ENCODE measurements at places on chromosomes 7 and 10.

DNA sequence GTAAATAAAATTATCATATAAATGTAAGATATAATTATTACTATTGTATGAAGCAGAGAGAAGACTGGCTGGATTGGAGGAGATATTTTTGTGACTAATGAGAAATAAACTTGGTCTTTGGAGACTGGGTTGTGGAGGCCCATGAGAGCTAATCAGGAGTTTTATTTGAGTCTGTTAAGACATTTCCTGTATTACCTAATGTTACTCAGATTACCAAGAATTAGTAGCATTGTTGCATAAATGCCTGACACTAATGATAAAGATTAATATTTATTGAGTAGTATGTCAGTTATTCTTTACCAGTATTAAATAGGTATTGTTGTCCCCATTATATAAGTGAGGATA, 7.1 kb downstream of the CCDC126 start:
- no peak for DNase-seq

GRCh38 chr10:34454590-34455261, 360.4 kb downstream of the PARD3 start:
- no peak for DNase-seq

DNA sequence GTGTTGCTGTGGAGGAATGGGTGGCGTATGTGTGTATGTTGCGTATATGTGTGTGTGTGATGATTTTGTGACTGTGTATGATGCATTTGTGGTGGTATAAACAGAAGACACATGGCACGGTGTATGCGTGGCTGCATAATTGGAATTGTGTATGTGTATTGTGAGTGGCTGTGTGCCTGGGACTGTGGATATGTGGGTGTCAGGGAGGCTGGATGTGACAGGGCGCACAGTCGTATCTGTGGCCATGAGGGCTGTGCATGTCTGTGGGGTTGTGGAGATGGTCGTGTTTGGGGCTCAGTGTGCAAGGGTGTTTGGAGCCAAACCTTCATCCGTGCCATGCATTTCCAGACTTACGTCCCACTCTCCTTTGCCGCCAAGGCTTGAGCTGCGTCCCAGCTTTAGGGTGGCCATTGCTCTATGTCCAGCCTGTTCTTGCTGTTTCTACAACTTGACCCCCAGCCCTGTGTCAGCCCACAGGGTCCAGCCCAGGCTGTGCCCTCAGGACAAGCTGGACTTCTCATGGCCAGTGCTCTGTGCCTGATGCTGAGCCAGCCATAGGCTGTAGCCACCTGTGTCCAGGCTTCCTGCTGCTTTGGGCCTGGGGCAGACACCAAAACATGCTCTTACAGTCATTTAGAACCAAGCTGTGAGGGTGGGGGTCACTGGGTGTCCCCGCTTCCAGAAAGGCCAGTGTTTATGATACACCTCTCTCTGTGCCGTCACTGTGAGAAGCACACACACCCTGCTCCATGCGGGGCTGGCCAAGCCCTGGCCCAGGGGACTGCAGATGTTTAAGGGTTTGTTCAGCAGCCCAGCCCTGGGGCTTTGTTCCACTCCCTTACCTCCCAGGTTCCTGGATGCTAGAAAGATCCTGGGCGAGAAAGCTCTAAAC, 127.6 kb downstream of the NEURL1 start:
- no peak for DNase-seq

DNA sequence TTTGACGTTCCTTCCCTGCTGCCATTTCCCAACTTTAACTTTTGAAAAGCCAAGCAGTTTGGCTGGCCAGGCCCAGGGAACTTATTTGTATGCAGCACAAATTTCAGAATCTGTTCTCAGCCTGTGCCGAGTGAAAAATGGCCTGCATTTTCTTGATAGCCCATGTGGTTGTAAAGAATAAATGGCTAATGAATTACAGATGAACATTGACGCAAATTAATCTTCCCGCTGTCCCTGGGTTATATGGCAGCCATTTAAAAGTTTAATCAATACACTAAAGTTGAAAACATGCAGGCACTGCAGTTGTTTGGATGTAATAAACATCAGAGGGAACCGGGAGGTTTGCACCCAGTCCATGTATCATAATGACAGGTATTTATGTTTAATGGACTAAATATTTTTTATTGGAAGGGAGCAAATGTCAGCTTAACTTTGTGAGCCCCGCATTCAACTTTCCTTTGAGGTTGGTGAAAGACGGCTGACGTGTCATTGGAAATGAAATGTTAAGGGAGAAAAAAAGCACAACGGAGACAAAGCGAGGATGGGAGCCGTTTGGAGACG, 1092.4 kb downstream of the LRMDA start:
- DNase-seq, result no peak

- DNase-seq, result no peak
These were observed 29.8 kb downstream of the GPRIN2 start for GRCh38 chr10:46526682-46527038.

DNA sequence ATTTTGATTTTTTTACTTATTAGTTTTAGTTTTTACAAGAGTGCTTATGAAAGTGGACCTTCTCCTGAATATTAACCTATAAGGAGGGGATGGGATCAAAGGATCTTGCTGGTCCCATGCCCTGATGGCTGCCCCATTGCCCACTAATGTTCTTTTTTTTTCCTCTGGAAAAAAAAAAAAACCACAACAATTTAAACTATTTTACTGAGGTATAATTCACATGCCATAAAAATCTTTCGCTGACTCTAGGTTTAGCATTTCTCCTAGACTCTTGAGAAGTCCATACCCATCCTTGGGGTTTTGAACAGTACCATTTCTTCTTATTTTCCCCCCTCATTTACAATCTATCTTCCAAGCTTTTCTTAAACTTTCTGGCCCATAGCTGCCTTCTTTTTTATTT, 481.8 kb downstream of the TFEC start:
- peak; percentile 27 for DNase-seq

- DNase-seq, result no peak
These were observed 17.0 kb downstream of the CHST12 start for GRCh38 chr7:2420216-2420933.

- DNase-seq, result no peak
These were observed 235.1 kb downstream of the SORCS1 start for GRCh38 chr10:106929291-106929895.

- peak; percentile 59 for DNase-seq
These were observed 28.1 kb upstream of the HERPUD2 start for GRCh38 chr7:35723011-35723410.

GRCh38 chr7:128172151-128172550, 68.9 kb upstream of the LEP start:
- DNase-seq, result no peak

DNA sequence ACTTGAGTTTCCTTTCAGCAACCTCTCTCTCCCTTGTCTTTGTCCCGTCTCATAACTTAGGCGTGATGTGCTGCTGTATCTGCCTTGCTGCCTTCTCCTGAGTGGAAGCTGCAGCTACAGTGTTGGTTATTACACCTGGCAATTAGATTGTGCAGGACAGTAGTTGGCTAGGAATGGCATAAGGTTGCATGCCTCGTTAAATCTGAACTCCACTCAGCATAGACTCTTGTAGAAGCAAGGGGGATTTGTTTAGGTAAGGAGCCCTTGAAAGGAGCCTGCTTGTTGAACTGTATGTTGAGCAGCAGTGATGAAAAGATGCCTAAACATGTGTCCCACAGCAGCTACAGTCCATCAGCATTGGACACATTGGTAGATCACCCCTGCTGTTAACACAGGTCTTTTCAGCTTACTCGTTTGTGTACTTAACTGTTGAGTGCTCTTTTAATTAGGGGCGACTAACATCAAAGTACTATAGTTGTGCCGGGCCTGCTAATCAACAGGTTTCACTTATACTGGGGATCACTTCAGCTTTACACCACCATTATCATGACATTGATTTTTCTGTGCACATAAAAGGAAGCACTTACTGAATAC, 225.0 kb downstream of the AUTS2 start:
- no peak for DNase-seq

GRCh38 chr7:1668396-1669063, 1.5 kb upstream of the ELFN1 start:
- DNase-seq, result no peak

- no peak for DNase-seq
These were observed 73.5 kb upstream of the PRR15 start for GRCh38 chr7:29490094-29490607.

- no peak for DNase-seq
These were observed 77.5 kb downstream of the CDK13 start for GRCh38 chr7:40027545-40027944.

GRCh38 chr10:13440185-13441061, 88.4 kb downstream of the BEND7 start:
- peak; percentile 23 for DNase-seq

DNA sequence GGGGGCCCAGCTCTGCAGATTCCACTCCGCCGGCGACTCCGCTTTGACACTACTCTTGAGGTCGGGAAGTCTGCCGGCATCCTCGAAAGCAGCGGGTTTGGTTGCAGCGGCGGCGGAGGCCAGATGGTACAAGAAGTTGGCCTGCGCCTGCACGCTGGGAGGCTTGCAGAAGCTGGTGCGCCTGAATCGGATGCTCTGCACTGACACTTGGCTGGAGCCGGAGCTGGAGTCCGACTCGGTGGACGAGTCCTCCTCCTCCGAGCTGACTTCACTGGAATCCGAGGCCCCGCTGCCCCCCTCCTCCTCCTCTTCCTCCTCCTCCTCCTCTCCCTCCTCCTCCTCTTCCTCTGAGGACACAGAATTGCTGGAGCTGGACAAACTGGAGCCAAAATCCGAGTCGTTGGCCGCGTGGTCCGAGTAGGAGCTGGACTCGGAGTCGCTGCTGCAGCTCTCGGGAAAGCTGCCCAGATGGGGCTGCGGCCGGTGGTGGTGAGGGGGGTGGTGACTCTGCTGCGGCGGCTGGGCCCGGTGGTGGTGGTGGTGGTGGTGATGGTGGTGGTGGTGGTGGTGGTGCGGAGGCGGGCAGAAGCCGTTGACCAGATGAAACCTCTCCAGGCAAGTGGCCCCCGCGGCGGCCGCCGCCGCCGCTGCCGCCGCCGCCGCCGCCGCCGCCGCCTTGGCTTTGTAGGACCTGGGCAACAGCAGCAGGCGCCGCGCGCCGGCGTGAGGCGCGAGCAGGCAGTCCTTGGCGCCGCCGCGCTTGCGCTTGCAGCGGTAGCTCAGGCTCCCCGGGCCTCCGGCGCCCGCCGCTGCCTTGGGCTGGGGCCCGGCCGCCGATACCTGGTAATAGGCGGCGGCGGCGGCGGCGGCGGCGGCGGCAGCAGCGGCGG, 9.0 kb downstream of the SKIDA1 start:
- DNase-seq, result peak; percentile 72

- no peak for DNase-seq
These were observed 16.2 kb downstream of the GPR22 start for GRCh38 chr7:107486041-107486440.

GRCh38 chr7:90738249-90738648, 142.1 kb downstream of the CDK14 start:
- no peak for DNase-seq

GRCh38 chr10:77889277-77889903, 37.2 kb downstream of the DLG5 start:
- DNase-seq, result no peak

- DNase-seq, result no peak
These were observed 94.1 kb downstream of the LRRC4 start for GRCh38 chr7:127937066-127937680.

DNA sequence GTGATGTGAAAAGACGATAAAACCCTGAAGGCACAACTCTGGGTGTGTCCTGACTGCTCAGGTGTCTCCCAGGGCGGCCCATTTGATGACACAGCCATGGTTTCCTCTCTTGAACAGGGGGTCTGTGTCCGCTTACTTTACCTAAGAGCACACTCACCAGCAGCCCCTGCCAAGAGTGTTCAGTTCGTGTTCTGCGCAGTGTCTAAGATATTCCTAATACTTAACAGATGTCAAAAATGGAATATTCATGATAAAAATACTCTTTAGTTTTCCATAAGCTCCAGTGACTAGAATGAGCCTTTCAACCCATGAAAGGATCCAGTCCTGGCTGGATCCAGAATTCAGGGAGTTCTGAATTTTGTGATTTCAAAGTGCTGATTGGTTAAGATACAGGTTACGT, 492.4 kb downstream of the TNS3 start:
- DNase-seq, result no peak

DNA sequence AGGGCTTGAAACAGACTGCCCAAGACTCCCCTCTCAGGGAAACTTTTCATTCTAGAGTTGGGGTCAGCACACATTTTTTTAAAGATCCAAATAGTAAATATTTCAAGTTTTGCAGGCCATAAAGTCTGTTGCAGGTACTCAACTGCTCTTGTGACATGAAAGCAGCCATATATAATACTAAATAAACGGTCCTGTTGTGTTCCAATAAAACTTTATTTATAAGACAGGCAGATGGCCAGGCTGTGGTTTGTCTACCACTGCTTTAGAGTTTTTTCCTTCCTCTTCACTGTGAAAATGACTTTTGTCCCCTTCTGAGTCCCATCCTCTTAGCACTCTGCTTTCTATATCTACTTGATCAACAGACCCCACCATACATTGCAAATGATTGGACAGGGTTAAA, 40.5 kb upstream of the TM9SF3 start:
- DNase-seq, result no peak

- DNase-seq, result no peak
These were observed 87.1 kb downstream of the ADAM22 start for GRCh38 chr7:88020953-88021665.

DNA sequence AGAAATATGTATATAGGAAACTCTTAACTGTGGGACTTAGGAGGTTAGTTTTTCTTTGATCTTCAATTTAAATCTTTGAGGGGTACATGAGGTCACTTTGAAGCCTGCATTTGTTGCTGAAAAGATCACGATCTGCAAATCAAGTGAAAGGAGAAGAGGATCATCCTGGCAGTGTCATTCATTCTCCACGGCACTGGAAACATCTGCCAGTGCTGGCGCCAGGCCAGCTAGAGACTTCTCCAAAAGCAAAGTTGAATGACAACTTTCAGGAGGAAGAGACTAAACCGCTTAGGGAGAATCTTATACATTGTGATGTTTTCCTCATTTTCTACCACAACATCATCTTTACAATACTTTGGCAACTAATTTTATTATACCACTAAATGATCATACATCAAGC, 42.5 kb downstream of the MRC1 start:
- no peak for DNase-seq

DNA sequence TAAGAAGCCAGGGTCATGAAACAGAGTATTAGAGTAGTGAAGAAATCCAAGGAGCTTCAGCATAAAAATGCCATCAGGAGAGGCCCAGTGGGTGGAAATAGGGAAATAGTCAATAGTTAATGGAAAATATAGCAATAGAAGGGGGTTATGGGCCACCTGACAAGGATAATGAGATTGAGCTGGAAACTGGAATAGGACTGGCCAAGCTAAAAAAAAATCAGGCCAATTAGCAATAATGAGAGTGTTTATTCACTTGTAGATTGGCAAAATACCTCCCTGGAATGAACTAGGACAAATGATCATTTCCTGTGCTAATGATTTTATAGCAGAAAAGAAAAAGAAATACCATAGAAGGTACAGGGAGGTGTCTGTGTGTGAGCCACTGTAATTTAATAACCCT, 97.9 kb downstream of the PLCE1 start:
- DNase-seq, result no peak

GRCh38 chr7:155969192-155969929, 157.1 kb upstream of the SHH start:
- no peak for DNase-seq

GRCh38 chr7:16494955-16495719, 29.6 kb upstream of the SOSTDC1 start:
- DNase-seq, result no peak
